ENCODE measurements at places on chromosomes 4 and X.

DNA sequence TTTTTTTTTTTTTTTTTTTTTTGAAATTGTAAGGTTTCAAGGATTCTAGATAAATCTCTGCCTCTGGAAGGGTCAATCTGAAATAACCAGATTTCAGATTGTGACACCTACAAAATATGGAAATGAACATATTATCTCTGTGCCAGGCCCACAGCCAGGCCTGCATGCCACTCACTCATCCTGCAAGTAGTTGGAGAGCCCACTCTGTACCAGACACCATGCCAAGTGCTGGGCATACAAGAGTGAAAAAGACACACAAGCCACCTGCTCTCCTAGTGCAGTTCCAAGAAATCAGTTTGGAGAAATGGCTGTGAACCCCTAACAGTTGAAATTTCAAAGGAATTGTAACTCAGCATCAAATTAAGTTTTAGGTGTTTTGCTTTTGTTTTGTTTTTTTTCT, 145.9 kb upstream of the NOCT start:
- no peak for DNase-seq

DNA sequence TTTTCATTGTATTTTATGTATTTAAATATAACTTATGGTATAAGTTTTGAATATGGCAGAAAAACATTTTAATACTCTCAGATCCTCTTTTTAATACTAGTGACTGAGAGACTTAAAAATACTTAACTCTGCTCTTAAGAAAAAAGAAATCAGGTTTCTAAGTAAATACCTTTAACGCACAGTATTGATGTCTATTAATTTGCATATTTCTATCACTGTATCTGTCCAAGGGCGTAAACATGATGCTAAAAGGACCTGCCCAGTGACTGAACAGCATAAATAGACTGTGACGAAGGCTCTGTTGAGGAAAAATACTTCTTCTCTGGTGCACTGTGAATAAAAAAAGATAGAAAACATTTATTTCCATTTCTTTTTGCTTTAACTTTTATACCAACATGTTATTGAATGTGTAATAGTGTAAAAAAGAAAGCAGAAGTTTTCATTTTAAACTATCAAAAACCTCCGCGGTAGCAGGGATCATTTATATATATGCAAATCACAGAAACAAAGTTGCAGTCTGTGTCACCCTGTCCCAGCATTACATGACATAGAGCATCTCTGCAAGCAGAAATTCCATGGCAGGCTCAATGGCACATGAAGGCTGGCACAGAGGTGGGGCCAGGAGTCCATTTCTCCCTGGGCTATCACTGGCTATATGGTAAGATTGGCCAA, 75.4 kb downstream of the ZAR1 start:
- no peak for DNase-seq

GRCh38 chrX:148133105-148133725, 152.1 kb downstream of the FMR1NB start:
- no peak for DNase-seq

DNA sequence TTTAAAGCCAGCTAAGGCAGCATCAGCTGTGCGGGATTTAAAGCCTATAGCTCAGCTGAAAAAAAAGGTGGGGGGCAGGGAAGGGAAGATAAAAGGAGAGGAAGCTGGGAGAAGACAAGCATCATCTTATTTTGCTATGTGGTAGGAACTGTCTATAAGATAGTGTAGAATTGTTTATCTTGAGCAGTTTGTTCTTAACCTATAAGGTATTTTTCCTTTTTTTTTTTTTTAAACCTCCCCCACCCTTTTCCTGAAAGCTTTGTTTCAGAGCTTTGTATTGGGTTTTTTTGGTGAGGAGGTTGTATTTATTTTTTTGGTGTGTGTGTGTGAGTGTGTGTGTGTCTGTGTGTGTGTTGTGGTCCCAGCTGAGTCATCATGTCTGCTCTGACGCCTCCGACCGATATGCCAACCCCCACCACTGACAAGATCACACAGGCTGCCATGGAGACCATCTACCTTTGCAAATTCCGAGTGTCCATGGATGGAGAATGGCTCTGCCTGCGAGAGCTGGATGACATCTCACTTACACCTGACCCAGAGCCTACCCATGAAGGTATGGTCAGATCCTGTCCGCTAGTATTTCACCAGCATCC, 531 bp downstream of the RUFY3 start:
- DNase-seq, result peak; percentile 38

- DNase-seq, result no peak
Measured at GRCh38 chrX:55648434-55648833, 25.2 kb downstream of the FOXR2 start.

GRCh38 chrX:140425712-140426395, 79.0 kb downstream of the SOX3 start:
- no peak for DNase-seq

DNA sequence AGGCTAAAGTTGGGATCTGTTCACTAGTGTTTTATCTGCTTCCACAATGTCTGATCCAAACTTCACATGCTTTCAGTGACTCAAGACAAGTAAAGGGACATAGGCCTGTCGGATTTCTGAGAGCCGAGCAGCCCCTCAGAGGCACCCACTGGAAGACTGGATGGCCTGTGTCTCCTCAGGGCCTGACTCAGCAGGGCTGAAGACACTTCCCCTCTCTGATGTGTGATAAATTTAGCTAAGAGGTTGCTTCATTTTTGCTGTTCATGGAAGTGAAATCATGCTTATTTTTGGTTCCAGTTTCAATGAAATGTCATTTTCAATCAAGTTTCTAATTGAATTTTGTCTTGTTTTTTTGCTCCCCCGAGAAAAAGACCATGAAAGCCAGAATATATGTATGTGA, 93.7 kb downstream of the MXRA5 start:
- no peak for DNase-seq

DNA sequence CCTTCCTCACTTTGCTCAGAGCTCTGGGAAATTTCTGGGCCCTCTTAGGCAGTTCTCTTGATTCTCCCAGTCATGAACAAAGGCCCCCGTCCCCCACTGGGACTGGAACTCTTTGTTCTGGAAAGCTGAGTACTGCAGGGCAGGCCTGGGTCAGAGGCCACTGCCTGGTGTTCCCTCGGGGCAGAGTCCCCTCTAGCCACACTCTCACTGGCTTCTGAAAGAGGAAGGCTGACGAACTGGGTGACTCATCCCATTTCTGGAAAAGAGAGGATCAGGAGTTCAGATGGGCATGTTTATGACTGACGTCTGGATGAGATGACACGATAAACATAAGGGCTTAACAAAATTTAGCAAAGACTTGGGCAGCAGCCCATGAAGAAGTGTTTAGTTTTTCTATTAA, 47.7 kb downstream of the DDX3X start:
- no peak for DNase-seq

DNA sequence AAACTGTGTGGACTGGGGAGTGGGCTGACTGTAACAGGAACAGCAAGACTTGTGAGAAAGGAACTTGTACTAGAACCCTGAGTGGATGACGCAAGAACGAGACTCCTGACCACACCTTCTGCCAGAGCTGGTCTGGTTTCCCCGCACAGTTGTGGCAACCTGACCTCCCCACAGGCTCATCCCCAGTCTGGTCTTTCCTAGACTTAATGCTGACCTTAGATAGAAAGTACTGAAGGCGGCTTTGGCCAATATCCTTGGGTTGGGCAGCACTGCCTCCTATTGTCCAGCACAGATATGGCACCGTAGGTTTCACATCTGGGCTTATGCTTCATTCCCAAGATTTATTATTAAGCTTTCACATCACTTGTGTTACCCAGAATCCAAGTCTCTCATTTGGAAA, 137.8 kb upstream of the FRG1 start:
- DNase-seq, result no peak

DNA sequence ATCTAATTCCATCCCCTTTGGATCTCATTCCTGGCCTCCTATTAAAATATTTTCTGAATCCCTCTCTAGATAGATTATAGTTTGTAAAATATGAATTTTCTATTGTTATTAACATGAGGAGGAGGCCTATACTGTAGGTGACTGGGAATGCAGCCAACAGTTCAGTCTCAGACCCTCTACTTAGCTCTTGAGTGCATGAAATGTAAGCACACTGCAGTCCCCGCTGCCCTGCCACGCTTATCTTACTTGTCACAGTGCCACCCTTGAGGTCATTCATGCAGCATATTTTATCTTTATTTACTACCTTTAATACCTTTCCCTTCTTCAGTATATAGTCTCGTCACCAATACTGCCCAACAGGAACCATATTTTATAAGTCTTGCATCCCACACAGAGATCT, 151.0 kb downstream of the CAMK2D start:
- DNase-seq, result no peak

DNA sequence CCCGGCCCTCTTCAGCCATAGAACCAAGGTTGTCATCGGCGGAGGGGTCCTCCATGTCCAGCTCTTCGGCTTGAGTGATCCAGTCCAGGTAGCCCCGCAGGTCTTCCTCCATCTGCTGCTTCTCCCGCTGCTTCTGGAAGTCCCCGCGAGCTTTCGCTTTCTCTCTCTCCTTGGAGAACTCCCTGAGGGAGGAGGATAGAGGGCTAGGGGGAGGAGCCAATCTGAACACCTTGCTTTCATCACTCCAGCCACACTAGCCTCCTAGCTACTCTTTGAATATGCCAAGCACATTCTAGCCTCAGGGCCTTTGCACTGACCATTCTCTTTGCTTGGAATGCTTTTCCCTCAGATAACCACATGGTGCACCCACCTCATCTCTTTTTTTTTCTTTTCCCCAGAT, 6.2 kb downstream of the CACNA1F start:
- no peak for DNase-seq

GRCh38 chrX:7614616-7615015, 228.4 kb upstream of the VCX start:
- no peak for DNase-seq

DNA sequence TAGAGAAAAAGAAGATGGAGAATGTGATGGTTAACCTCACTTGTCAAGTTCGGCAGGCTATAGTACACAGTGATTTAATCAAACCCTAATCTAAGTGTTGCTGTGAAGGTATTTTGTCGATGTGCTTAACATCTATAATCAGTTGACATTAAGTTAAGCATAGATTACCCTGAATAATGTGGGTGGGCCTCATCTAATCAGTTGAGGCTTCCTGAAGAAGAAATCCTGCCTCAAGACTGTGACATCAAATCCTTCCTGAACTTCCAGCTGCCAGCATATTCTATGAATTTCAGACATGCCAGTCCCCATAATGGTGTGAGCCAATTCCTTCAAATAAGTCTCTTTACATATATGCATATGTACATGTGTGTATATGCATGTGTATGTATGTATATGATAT, 181.4 kb downstream of the PACRGL start:
- no peak for DNase-seq

GRCh38 chr4:81486502-81486901, 14.8 kb upstream of the RASGEF1B start:
- DNase-seq, result no peak

DNA sequence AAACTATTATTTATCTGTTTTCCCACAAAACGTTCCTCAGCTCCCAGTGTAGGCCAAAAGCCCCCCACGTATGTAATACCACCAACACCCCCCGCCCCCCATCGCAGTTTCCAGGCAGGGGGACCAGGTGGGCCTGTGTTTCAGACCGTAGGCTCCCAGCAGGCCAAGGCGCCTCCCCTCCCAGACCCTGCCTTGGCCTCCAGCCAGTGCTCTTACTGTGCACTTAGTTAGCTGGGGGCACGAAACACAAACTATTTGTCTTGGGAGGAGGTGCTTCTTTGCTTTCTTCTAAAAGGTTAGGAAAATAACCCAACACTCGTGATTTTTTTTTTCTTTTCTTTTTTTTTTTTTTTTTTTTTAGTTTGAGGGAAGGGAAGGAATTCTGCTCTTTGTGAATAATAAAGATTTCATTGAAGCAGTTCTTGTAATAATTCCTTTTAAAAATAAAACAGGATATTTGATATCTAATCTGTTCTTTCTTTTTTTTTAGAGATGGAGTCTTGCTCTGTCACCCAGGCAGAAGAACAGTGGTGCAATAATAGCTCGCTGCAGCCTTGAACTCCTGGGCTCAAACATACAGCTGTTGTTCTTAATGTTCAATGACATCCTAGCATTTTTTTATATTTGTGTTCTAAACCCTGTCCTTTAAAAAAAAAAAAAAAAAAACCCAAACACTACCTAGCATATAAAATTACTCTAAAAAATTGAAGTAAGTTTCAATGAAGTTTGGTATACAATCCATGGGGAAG, 83.0 kb upstream of the CLDN34 start:
- no peak for DNase-seq

- no peak for DNase-seq
Measured at GRCh38 chrX:110675886-110676285, 119.7 kb downstream of the CHRDL1 start.

DNA sequence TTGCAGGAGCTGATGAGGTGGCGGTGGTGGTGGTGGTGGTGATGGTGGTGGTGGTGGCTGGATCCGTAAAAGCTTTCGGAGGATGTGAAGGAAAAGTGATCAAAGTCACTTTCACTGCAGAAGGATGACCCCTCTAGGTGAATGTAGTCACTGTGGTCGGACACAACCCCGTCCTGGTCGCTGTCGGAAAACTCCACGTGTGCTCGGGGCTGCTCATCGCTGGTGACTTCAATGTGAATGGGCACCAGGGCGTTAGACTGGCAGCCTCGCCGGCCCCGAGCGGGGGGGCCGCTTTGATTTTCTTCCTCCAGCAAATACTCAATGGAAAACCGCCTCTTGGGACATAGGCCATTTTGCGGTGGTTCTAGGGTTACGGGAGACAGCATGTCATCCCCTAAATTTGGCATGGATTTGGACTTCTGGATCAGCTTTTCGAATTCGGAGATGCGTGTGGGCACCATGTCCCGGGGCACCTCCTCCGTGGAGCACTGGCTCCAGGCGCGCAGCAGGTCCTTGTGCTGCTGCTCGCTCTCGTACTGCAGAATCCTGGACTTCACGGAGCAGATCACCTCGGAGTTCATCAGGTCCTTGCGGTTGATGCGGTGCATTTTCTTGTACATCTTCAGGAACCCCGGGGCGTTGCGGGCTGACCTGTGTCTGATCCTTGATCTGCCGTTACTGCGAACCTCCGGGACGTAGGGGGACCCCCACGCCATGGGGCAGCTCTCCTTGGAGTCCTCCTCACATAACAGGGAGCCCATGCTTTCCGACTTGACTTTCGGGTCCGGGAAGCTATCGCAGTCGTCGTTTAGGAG, 88.3 kb upstream of the PDLIM3 start:
- no peak for DNase-seq

- DNase-seq, result no peak
Measured at GRCh38 chr4:1830642-1831228, 25.2 kb downstream of the LETM1 start.

DNA sequence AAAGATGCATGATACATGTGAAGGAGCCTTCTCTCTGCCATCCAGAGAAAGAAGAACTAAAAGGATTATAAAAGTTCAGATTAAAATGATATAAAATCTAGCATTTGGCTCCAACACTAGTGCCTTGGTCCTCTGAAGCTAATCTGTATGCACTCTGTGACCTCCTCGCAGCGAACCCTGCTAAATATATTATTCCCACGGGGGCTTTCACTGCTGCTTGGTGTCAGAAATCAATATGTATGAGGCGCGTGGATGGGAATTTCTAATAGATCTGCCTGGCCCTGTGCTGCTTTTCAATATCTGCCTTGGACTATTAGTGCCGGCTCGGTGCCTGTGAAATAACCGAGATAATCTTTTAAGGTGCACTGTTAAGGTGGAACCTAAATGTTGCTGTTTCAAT, 69.7 kb downstream of the CXXC4 start:
- no peak for DNase-seq
